ENCODE measurements at places on chromosomes 1 and 21.
A peak's percentile ranks its signal among the peaks of the same experiment; 100 is the strongest.

DNA sequence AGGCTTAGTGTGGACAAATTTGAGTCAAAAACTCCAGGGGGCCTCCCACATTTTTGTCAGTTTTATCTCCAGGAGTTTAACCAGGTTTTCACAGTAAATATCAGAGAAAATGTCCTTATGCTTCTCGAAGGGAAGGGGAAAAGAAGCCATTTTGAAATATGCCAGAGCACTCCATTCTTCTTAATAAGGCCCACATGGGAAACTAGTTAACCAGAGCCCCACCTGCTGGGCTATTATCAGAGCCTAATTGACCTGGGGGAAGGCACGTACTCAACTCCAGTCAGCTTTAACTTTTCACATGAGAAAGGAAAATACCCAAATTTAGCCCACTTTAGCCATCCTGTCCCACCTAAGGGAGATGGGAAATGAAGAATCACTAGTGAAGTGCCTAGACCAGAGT, 296.3 kb downstream of the PTBP2 start:
- no peak for DNase-seq

DNA sequence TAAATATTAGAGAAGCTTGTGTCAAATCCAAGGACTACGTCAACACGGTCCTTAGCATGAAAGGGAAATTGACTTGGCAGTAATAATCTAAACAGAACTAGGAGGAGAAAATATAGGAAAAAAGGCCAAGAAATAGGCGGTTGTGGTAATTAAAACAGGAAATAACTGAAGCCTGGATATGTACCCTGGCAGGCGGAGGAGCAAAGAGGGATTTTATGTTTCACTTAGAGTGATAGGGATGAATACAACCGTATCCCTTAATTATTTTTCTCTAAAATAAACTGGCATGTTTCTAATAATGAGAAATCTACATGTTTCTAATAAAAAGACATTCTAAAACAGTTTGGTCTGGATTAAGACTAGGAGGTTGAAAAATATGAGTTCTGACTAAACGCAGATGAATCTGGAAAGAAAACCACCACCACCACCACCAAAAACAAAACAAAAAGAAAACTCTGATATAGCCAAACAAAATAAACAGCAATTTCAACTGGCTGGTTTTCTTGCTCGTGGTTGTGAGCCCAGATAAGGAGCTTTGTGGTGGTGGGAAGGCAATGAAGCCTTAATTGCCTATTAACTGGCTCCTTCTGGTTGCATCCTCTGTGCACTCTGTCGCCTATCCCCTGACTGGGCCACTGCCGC, 334.2 kb upstream of the SNX7 start:
- DNase-seq: no peak

GRCh38 chr1:186987065-186987464, 158.3 kb downstream of the PLA2G4A start:
- DNase-seq: no peak

GRCh38 chr1:7491109-7491817, 279.8 kb upstream of the VAMP3 start:
- no peak for DNase-seq

- peak; percentile 44 for DNase-seq
Measured at GRCh38 chr1:54825696-54826095, 24.6 kb upstream of the TTC22 start.

GRCh38 chr1:103063921-103064320, 44.4 kb downstream of the COL11A1 start:
- no peak for DNase-seq

DNA sequence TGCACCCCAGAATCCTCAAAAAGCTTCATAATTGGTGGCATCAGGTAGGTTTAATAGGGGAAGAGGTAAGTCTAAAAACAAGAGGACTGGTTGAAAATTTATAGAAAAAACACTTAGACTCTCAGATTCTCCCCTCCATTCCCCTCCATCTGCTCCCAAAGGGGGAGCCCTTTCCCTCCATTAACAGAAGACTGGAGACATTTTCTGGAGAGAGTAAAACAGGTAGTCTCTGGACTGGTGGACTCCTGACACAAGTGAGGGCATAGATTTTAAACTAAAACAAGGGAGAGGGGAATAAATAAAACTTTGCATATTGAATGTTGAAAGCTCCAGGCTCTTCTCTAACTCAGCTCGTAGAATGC, 54.0 kb upstream of the IPO9 start:
- DNase-seq: no peak

- DNase-seq: no peak
Measured at GRCh38 chr1:116242741-116243140, 130.3 kb upstream of the ATP1A1 start.

- no peak for DNase-seq
Measured at GRCh38 chr1:17630986-17631385, 91.5 kb downstream of the ARHGEF10L start.

GRCh38 chr1:907611-908451, 15.9 kb upstream of the SAMD11 start:
- peak; percentile 53 for DNase-seq

DNA sequence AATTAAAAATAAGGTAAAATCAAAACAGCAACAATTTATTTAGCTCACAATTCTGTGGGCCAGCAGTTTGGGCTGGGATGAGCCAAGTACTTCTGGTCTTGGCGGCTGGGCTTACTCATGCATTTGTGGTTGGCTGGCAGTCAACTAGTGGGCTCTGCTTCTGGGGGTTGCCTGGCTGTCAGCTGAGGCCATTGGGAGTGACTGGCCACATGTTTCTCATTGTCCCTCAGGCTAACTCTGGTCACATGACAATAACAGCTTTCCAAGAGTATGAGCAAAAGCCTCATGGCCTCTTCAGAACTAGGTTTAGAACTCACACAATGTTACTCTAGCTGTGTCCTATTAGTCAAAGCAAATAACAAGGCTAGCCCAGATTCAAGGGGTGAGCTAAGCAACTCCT, 15.6 kb upstream of the CHIA start:
- DNase-seq: peak; percentile 86

GRCh38 chr1:7084232-7084894, 299.1 kb downstream of the CAMTA1 start:
- no peak for DNase-seq

DNA sequence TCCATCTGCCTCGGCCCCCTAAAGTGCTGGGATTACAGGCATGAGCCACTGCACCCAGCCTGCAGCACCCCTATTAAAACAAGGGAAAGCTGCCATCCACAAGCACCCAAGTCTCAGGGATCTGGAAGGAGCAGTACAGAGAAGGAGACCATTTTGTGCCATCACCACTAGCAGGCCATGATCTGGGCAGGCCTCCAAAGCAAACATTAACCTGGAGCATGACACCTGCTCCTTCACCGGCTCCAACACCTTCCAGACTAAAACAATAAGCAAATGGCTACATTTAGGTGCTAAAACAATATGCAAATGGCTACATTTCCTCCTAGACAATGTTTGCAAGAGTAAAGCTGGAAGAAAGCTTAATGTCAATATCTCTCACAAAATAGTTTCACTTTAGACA, 16.7 kb downstream of the MEAF6 start:
- no peak for DNase-seq

DNA sequence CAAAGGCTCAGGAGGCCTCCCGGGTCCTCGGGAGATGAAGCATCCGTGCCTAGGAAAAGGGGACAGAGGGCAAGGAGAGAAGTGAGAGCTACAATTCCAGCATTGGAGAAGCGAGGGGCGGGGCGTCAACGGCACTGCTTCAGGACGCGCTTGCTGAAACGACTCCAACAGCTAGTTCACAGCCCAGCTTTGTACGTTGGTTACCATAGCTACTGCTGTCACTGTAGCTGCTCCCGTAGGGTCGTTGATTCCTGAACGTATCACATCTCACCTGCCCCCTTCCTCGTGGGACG, 63.1 kb downstream of the TOR1AIP2 start:
- no peak for DNase-seq

DNA sequence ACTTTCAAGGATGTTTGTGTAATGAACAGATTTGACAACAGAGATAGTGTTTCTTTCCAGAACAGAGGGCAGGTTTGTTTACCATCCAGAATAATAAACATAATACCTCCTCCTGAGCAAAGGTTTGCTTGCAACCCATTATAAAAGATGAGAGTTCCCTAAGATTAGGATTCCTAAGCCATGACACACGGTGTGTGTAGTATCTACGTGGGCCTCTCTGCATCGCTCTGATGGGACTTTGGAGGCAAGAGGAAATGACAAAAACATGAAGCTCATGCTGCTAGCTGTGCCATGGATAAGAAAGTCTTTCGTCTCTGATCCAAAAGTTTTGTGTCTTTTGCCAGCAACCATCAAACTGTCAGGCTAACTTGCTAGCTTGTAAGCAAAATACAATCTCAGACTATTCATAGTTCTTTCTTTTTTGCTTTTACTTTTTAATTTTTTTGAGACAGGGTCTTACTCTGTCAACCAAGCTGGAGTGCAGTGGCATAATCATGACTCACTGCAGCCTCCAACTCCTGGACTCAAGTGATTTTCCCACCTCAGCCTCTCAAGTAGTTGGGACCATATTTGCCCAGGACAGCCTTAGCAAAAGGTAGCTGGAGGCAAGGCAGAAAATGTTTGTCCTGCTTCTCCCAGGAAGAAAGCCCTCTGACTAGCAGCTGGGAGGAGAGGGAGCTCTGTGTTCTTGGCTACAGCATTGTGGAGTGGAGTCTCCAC, 81.1 kb downstream of the LHX4 start:
- DNase-seq: no peak

DNA sequence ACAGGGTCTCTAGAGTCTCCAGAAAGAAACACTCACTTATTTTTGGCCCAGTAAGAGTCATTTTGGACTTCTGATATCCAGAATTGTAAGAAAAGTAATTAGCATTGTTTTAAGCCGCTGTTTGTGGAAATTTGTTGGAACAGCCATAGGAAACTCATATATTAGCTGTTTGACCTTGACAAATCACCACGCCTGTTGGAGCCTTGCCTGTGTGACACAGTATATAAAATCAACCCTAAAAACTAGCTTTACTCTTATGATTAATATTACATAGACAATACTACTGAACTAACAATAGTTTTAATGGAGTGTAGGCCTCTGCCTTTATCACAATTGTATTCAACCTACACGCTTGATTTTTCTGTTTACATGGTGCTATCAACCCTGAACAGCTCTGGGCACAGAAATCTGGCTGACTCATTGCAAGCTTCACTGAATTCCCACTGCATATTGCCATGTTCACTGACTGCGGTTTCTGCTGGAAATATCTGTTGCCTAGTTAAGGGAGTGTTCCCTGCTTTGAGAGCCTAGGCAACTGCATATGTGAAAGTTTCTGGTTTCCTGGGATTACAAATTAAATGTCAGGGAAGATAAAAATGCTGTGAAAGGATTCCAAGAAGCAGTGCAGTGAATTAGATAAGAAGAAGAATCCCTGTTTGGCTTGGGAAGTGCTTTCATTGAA, 419.5 kb upstream of the DEPDC1 start:
- DNase-seq: no peak

- DNase-seq: no peak
Measured at GRCh38 chr1:165598676-165599059, 32.4 kb upstream of the MGST3 start.

DNA sequence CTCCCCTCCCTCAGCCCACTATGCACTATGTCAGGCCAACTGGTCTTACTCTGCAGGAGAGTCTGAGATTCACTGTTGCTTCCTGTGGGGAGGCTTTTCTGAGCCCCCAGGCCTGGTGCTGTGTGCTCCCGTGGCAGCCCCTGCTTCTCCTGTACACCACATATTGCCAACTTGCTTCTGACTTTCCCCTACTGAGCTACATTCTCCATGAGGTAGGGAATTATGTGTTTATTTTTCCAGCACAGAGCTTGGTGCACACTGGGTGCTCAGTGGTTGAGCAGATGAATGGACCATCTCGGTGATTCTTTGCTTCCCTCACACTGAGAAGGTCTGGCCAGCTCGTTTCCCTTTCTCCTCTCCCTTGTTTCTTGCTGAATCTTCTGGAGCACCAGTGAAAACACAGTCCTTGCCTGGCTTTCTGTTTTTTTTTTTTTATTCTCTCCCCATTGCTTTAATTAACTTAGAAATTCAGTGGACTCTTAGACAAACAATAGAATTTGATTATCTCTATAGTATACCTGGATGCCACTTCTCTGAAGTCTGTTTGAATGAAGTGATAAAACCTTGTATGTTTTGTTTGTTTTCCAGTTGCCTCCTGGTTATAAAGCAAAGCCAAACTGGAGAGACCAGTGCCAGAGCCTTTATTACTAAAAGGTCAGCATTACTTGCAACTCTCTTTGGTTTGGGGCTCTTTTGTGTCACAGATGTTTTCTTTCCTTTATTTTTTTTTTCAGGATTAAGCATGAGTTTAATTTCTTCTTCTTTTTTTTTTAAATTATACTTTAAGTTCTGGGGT, 50.3 kb upstream of the CNIH3 start:
- DNase-seq: no peak

GRCh38 chr1:197393772-197394171, 125.7 kb downstream of the CRB1 start:
- DNase-seq: no peak

DNA sequence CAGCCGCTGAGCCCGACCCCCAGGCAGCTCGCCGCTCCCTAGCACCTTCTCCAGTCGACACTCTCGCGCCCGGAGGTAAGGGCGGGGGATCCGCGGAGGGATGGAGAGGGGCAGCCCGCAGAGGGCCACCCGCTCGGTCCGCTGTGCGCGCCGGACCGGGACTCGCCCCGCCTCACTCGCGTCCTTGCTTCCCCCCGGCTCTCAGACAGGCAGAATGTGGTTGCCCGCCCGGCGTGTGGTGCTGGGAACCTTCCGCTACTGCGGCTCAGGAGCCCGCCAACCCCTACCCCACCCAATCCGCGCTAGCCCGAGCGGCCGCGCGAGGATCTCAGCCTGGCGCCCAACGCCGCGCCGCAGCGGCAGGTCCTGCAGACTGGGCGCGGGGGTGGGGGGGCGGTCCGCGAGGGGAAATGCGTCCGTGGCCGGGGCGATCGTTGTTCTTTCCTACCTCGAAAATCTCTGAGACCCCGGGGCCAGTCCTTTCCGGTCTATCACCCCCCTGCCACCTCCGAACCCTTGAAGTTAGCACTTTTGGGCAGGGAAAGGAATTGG, 404 bp downstream of the LRRC8C start:
- peak; percentile 75 for DNase-seq

DNA sequence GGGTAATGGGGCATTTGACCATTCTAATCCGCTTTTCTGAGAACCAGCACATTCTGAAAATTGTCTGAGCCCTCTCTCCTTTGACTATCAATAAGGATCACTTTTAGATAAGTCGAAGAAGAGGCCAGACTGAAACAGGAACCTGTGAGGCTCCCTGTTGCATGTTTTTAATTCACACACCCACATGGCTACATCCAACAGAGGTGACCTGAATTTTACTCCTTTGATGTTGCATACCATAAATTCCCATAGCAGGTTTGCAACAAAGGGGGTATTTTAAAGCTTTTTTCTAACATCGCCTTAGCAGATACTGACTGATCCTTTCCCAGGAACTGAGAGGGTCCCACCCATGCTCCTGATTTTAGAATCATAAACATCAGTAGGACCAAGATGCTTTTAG, 450.8 kb downstream of the USP25 start:
- no peak for DNase-seq

Data from suprapubic skin (tissue), 4 donors.